Fibroblast of pulmonary artery (primary cell): ENCODE measurements at places on chromosomes 13 and 19.

DNA sequence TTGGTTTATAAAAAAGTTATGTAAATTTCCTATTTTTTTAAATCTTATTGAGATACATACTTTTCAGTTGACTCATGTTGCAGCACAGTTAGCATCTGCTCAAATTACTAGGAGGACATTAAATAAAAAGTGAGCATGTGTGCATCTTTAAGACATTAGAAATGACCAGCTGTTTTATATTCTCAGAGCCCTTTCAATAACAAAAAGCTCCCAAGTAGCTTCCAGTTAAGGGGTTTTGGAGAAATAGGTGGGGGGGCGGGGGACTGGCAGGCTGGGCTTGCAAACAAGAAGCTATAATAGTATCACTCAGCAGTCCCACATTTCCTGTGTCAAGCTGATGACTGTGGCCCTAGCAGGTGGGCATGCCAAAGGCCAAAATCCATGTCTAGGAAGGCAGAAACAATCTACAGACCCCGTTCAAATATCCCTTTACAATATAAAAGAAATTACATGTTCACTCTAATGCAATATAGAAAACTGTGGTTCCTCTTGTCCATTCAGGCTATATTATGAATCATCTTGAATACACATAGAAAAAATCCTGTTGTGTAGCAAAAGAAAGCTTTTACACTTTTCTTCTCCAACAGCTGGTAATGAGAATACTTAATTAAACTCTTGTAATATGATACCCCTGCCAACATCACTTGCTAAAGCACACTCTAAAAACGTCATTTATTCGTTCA is 1713.2 kb upstream of the SLC10A2 start:
- DNase-seq = peak; percentile 39

GRCh38 chr13:61466280-61466679 is 50.6 kb upstream of the PCDH20 start:
- DNase-seq = no peak

GRCh38 chr13:106774621-106775020 is 206.7 kb upstream of the ARGLU1 start:
- DNase-seq = no peak

- DNase-seq = no peak
Measured at GRCh38 chr19:2767688-2768087, 15.4 kb downstream of the SGTA start.

DNA sequence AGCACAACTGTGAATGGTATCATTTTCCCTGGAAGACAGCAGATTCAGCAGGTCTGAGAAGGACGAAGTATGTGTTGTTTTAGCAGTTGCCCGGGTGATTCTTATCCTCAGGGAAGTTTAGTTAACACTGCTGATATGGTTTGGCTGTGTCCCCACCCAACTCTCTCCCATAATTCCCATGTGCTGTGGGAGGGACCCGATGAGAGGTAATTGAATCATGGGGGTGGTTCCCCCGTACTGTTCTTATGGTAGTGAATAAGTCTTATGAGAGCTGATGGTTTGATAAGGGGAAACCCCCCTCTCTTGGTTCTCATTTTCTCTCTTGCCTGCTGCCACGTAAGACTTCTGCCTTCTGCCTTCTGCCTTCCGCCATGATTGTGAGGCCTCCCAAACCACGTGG is 81.0 kb upstream of the UBAC2 start:
- DNase-seq = no peak

DNA sequence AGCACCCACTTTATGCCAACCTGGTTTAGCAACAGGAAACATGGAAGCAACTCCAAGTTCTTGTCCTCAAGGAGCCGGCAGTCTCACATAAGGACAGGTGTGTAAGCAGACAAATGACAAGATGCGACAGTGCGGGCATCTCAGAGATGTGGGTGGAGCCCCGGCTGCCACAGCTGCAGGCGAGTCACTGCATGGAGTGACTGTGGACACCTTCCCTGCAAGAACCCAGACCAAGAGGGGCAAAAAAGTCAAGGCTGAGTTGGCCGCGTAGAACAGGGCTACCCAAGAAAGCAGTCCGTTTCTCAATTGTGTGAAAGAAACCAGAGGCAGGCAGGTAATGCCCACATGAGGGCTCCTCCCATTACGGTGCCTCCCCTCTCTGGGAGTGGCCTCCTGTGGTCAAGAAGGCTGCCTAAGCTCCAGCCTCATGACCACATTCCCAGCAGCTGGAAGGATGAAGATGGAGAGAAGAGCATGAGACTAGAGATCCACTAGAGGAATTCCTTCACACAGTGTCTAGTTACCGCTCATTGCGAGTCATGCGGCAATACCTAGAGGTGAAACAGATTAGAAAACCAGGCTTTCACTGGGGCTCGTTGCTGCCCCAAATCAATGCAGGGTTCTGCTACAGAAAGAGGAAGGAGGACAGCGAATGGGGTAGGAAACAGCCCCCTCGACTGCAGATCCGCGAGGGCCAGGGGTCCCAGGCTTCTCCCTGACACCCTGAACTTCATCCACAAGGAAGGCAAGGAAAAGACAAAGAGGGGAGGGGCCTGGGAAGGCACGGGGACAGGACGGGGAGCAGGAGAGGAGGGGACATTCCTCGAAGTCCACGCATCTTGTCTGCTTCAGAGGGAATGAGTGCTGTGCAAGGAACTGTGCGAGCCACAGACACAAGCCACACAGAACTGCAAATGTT is 80.2 kb downstream of the SPACA7 start:
- DNase-seq = no peak

DNA sequence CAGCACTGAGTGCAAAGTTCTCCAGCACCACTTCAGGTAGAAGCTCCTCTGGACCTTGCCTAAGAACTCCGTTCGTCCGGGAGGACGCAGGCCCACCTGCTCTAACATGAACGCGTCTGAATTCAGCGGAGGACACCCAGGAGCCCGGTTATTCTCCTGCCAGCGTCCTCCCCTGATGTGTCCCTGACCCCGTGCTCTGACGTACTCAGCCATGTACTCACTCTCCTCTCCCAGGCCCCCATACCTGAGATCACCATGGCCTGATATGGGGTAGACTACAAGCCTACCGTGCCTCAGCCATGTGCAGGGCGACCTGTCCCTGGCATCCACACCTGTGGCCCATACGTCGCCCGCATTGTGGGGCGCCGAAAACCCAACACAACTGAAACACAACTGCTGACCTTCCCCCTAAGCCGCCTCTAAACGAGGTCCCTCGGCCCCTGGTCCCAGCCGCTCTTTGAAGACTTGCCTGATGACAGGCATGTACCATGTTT is 744 bp upstream of the ZNF584 start:
- no peak for DNase-seq
